ENCODE measurements at places on chromosomes 5 and 9.

GRCh38 chr9:19788152-19788551 lies 685 bp downstream of the SLC24A2 start:
- DNase-seq: no peak

- DNase-seq: no peak
Measured at GRCh38 chr9:112546149-112547012, 59.8 kb downstream of the KIAA1958 start.

DNA sequence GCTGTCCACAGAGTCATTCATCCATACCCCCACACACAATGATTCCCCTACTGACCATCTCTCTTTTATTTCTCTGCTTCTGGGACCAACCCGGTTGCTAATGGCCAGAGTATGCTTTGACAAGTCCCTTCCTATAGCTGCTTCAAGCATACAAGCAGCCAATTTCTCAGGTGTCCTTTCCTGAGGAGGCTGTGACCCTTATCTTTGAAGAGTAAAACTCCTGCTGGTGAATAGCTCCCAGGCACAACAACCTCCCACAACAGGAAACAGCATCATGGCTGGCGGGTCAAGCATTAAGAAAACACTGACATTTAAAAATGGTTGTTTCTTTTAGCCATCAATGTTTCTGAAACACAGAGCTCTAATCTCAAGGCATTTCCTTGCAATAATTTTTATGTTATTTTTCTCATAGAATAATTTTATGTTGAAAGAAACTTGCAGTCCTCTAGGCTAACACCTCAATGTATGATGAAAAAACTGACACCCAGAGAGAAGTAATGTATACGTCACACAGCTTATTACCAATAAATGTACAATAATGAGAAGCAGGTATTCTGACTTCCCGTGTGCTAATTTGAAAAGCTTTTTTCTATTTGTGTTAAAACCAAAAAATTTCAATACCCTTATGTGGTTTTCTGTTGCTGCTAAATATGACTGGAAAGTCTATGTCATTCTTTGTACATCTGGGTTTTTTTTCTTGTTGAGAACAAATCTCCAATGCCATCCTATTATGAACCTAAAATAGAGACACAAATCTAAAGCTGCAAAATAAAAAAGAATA lies 7.5 kb upstream of the PAM start:
- DNase-seq: no peak

GRCh38 chr5:1517838-1518237 lies 5.9 kb downstream of the LPCAT1 start:
- DNase-seq: no peak

DNA sequence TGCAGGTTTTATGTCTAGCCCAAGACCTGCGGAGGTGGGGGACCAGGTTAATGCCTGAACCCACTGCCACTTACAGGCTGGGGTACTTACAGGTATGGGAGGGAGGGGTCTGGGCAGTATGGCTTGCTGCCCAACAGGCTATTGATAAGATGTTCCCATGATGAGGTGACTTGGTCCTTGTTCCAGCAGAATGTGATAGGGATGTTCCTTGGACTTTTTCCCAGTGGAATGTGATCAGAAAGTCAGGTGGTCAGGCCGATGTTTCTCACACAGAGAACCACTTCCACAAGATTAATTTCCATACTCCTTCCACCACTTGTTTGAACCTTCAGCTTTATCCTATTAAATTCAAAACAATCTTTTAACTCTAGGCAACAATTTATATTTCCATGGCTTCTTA lies 27.0 kb upstream of the GPX3 start:
- no peak for DNase-seq

- DNase-seq: peak; percentile 42
Measured at GRCh38 chr9:79975621-79976256, 404.0 kb downstream of the TLE4 start.
